ENCODE measurements at places on chromosomes 7 and 10.

DNA sequence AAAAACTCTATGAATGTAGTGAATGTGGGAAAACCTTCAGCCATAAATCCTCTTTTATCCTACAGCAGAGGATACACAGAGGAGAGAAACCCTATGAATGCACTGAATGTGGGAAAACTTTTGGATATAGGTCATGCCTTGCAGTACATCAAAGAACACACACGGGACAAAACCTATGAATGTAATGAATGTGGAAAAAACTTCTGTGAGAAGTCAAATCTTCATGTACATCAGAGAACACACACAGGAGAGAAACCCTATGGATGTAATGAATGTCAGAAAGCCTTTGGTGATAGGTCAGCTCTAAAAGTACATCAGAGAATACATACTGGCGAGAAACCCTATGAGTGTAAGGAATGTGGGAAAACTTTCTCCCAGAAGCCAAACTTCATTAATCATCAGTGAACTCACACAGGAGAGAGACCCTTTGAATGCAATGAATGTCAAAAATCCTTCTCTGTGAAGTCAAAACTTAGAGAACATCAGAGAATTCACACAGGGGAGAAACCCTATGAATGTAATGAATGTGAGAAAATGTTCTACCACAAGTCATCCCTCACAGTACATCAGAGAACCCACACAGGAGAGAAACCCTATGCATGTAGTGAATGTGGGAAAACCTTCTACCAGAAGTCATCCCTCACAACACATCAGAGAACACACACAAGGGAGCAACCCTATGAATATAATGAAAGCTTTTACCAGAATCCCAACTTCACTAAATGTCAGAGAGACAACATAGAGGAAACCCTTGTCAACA is 45.6 kb downstream of the ZNF487 start:
- no peak for DNase-seq

- DNase-seq = no peak
Measured at GRCh38 chr7:2512179-2512661, 7.4 kb upstream of the LFNG start.

DNA sequence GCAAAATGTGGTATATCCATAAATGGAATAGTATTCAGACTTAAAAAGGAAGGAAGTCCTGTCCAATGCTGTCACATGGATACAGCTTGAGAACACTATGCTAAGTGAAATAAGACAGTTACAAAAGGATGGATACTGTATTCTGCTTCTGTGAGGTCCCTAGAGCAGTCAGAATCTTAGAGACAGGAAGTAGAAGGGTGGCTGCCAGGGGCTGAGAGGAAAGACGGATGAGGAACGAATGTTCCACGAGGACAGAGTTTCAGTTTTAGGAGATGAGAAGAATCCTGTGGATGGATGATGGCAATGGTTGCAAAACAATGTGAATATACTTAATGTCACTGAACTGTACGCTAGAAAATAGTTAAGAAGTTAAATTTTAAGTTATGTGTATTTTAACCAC is 3.8 kb downstream of the PRKCQ start:
- DNase-seq = no peak

GRCh38 chr10:7417103-7417623 is 6.3 kb upstream of the SFMBT2 start:
- no peak for DNase-seq

DNA sequence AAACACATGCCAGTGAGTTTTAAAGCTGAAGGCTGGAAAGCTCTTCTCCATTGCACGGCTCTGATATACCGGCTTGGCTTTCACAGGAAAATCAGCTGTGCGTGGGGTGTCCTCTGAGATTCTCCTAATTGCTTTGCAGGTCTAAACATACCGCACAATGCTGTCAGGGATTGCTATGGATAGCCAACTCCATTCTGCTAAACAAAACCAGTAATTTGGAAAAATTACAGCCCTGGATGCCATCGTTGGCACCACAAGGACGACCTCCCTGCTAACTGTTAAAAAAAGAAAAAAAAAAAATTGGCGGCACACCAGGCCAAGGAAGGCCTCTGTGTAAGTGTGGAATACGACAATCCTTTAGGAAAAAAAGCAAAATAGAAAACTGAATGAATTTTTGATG is 118.6 kb upstream of the ADARB2 start:
- no peak for DNase-seq

All from activated CD8-positive, alpha-beta memory T cell treated with anti-CD3 and anti-CD28 coated beads, Interleukin-2, amount 50 U/mL, for 4 hours (primary cell).